Activated CD8-positive, alpha-beta memory T cell treated with anti-CD3 and anti-CD28 coated beads for 4 hours (primary cell): ENCODE measurements at places on chromosomes 13 and 19.
A peak's percentile ranks its signal among the peaks of the same experiment; 100 is the strongest.

DNA sequence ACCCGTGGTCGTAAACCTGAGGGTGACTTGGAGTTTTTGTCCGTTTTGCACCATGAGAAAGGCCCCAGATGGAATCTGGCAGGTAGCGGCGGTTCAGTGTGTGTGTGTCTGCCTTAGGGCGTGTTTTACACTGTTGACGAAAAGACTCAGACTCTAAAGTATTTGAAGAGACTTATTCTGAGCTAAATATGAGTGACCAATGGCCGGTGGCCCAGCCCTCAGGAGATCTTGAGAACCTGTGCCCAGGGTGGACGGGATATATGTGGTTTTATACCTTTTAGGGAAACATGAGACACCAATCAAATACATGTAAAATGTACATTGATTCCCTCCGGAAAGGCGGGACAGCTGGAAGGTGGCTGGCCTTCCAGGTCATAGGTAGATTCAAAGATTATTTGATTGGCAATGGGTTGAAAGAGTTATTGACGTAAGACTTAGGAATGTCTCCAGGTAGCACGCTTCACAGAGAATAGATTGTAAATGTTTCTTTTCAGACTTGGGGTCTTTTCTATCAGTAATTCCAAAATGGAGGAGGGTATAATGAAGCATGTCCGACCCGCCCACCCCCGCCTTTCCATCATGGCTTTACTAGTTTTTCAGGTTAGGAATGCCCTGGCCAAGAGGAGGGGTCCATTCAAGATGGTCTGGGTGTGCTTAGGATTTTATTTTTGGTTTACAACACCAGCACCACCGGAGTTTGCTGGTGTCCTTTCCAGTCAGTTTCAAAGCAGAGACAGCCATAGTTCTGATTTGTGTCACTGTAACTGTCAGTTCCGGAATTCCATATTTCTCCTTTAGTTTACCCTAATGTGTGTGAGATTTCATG, 1.0 kb upstream of the ZNF529 start:
- no peak for DNase-seq

- no peak for DNase-seq
These were observed 8.2 kb upstream of the LATS2 start for GRCh38 chr13:21069561-21070004.

DNA sequence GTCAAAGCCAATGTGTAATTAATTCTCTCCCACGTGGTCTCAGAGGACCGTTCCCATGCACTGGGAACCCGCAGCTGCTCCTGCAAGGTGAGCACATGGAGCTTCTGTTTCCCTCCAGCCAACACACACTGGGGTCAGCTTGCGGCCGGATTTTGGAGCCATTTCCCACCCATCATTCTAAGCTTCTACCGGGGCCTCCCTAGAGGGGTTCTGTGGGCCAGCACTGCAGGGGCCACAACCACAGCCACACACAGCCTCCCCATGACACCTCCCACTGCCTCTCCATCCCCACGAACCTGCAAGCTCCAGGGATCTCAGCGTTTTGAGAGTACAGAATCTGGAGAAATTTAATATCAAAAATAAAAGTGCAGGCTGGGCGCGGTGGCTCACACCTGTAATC, 120.7 kb upstream of the SOX1 start:
- DNase-seq: no peak

GRCh38 chr13:50484472-50485113, 358.9 kb downstream of the DLEU7 start:
- no peak for DNase-seq

- no peak for DNase-seq
These were observed 2.5 kb downstream of the ATP4B start for GRCh38 chr13:113655346-113656002.

- no peak for DNase-seq
These were observed 375.5 kb upstream of the SLITRK5 start for GRCh38 chr13:87295636-87296035.

DNA sequence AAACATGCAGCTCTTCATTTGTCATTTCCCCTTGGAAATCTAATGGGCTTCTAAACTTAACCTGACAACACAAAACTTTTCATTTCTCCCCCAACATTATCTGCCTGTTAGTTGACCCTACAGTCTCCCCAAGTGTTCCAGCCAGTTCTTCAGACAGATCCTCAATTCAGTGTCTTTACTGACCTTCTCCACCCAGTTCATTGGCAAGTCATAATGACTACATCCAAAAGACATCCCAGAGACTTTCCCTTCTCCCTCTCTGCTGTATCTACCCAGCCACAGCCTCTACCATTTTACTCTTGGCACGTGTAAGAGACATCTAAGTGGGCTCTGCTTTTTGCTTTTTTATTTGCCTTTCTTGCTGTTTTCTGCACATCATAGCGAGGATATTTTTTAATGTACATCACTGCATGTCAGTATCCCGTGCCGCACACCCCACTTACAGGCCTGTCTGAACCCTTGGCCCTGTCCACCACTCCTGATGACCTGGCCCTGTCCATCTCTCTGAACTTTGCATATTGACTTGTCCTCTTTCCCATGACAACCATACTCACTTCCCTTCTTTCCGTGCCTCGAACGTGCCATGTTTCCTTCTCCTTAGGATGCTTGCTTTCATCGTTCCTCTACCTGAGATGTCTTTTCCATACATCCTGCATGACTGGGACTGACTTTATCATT, 391.9 kb downstream of the IRS2 start:
- no peak for DNase-seq

- no peak for DNase-seq
These were observed 1.6 kb downstream of the KIR3DL1 start for GRCh38 chr19:54817670-54818536.

DNA sequence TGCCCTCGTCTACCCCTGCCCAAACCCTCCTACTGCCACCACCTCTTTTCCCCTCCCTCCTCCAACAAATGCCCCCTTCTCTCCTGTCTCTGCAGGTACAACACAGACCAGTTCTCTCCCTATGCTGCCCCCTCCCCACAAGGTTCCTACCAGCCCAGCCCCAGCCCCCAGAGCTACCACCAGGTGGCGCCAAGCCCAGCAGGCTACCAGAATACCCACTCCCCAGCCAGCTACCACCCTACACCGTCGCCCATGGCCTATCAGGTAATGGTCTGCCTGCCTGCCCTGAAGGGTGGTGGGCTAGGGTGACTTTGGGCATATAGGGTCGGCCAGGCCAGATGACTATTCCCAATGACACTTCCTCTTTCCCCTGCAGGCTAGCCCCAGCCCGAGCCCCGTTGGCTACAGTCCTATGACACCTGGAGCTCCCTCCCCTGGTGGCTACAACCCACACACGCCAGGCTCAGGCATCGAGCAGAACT, 6.5 kb upstream of the TIMM50 start:
- peak; percentile 36 for DNase-seq

DNA sequence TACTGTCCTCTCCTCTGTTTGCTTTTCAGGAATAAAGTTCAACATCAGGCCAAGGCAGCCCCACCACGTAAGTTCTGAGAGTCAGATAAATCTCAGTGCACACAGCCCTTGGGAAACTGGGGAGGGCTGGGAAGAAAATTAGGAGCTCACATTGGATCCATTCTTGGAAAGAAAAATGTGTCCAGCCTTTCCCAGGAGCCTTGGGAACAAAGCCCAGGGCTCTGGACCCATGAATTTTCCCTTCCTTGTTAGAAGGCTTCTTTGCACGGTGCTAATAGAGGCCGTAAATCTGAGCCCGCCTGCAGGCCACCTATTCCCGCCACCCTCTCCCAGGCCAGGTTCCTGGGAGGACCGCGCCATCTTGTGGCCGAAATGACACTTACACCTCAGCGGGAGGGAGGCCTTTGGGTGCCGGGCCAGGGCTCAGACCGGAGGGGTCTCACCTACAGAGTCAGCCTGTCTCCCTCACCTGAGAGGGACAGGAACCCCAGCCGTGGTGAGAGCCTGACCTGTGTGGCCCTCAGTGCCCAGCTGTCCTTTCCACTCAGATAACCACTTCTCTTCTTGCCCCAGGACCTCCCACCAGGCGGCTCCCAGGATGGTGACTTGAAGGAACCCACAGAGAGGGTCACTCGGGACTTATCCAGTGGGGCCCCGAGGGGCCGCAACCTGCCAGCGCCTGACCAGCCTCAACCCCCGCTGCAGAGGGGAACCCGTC, 25.1 kb upstream of the KCTD15 start:
- peak; percentile 23 for DNase-seq

DNA sequence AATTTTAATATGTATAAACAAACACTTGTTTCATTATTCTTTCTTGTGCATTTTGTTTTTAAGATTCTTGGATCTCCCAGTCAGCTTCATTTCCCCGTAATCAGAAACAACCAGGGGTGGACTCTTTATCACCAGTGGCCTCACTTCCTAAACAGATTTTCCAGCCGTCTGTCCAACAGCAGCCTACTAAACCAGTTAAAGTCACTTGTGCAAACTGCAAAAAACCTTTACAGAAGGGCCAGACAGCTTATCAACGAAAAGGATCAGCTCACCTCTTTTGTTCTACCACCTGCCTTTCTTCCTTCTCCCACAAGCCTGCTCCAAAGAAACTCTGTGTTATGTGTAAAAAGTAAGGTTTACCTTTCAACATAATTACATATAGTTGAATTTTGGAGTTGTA, 44.3 kb downstream of the ZMYM2 start:
- DNase-seq: no peak

GRCh38 chr19:2788237-2788636, 2.9 kb downstream of the THOP1 start:
- no peak for DNase-seq

DNA sequence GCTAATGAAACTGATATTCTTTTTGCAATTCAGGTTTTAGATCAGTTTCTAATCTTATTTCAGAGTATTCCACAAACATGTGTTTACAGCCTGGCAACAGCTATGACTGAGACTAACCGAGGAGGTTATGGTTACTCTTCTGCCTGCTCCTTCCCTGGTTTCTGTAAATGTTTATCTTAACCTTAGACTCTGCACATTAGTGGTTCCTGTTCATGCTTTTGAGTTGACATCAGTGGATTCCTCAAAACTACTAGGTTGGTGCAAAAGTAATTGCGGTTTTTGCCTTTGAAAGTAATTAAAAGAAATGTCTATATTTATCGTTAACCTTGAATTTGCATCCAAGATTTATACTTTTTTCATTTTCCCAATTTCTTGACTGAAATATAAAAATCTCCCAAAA, 237.0 kb upstream of the TSHZ3 start:
- DNase-seq: no peak

- no peak for DNase-seq
These were observed 18.9 kb upstream of the ONECUT3 start for GRCh38 chr19:1734321-1734966.

DNA sequence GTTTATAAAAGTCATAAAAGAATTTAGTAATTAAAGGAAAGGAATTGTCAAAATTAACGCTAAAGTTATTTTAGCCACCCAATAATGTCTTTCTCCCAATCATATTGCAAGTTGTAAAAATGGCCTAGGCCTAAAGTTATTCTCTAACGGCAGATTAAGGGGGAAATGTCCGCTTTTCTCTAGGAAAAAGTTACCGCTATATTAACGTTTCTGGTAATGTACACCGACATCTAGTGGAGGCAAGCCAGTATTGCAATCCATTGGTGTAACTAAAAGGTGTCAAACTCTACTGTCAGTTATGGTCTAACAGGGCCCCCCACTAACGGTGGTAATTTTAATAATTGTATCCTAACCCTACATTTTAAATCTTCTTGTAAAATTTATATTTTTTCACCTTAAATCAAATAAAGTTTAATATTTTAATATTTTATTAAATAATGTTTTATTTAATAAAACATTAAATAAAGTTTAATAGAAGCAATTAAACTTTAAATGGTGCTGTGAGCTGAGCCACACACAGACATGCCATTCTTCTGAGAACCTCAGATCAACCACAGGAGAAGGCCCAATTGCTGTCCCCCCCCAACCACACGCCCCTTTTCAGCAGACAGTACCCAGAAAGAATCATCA, 35.9 kb upstream of the ZSCAN5A start:
- peak; percentile 19 for DNase-seq

DNA sequence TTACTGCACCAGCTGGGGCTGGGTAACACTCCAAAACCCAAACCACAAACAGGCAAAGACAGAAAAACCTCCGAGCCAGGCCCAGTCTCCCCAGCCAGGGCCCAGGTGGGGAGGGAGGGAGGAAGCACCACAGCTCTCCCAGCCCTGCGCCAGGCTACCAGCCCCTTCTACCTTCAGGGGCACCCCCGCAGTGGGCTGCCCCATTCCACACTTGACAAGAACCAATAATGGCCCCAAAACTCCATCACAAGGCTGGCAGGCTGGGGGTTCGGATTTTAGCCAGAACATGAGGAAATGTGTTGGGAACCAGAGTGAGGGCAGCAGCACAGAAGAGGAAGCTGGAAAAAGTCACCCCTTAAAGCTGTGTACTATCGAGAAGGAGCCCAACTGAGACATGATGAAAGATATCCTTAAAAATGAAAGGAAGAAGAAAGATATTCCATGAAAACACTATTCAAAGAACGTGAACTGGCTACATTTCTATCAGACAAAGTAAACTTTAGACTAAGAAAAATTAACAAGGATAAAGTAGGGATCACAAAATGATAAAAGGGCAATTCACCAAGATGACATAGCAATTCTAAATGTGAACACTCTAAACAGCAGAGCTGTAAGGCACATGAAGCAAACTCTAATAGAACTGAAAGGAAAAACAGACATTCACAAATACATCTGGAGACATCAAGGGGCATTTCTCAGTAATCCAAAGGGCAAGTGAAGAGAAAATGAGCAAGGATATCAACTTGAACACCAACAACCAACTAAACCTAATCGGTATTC, 12.9 kb downstream of the TUBGCP3 start:
- DNase-seq: no peak

DNA sequence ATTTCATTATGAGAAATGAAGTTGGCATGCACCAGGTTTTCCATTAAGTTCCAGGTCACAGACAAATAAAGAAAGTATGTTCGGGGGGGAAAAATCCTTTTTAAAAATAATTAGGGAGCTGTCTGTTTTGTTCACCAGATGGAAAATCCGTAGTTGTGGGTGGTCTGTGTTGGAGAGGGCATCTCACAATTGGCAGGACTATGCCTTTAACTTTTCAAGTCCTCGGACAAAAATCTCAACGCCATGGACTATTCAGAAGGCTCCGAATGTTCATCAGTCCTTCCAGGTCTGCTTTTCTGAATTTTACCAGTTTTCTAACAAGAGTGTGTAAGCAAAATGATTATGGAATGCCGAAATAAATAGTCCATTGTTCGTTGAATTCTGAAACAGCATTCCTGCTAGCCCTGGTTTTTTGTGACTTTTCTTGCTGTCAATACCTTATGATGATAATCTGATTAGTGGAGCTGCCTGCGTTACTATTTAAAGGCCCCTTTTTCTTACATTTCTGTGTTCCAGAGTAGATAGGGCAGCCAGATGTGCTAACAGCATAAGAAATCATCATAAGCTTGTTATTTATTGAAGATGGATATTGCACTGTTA, 146.9 kb downstream of the TM9SF2 start:
- no peak for DNase-seq
